ENCODE measurements at places on chromosomes 11 and 22. TPM values are rescaled to one million over a fixed set of nuclear protein-coding genes. Genes with fewer than 3 reads are reported as not detected.
A peak's percentile ranks its signal among the peaks of the same experiment; 100 is the strongest.

DNA sequence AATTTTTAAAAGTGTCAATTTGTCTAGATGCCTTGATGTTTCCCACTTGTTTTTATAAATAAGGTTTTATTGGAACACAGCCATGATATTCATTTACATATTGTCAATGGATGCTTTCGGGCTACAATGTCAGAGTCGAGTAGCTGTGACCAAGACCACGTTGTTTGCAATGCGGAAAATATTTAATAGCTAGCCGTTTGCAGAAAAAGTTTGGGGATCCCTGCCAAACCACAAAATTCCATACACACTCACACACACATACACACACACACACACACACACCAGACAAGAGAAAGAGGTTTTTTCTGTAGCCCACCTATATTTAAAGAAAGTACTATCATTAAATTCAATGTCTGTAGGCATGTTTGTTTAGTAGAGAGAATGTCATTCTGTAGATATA, 58.3 kb downstream of the TYR start:
- DNase-seq, result no peak

- no peak for DNase-seq
Observed at GRCh38 chr11:43693069-43693468, 12.5 kb downstream of the HSD17B12 start.

- no peak for DNase-seq
Observed at GRCh38 chr22:46937939-46938338, 175.5 kb downstream of the TBC1D22A start.

DNA sequence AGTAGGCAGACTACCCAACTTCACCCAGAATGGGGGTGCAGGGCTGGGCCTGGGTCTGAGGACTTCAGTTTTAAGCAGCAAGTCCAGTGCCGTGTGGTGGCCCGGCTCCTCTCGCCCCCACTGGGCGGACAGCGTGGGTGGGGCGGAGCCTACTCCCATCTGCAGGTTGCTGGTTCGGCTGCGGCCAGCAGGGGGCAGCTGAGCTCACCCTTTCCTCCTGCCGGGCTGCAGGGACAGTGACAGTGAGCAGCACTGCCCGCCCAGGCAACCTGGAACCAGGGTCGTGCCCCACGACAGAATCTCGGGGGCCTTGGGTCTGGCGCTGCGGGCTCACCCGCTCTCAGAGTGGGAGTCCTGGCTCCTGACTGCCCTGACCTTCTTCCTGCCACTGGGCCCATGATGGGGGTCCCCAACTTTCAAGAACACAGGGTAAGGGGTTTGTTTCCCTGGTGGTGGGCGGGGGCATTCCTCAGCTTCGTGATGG, 6.2 kb upstream of the NEAT1 start:
- DNase-seq, result peak; percentile 97

Gene CDC42BPG
- 0.40 TPM for total RNA-seq

Data from left ventricle myocardium superior (tissue), 1 donor.